Activated naive CD4-positive, alpha-beta T cell treated with anti-CD3 and anti-CD28 coated beads for 36 hours (primary cell): ENCODE measurements at places on chromosomes 11 and 22.

GRCh38 chr11:19864141-19865140, 151.8 kb downstream of the NAV2 start:
- H3K4me1 ChIP-seq = no peaks in the 10 kb centered on the region
- H3K27ac ChIP-seq = no peak overlapping the region
- peaks cover 5% of the 10 kb centered on the region for H3K27me3 ChIP-seq

DNA sequence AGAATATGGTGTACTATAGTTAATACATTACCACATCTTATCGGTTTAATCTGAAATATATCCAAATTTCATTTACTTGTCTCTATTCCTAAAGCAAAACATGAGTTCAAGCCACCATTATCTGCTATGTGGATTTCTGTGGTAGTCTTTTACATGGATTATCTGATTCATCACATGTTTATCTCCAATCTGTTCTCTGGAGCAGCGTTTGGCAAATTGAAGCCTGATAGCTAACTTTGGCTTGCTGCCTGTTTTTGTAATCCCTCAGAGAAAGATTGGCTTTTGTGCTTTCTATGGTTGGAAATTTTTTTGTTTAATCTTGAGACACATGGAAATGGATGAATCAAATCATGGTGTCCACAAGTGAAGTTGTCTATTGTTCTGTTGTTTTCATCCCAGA, 274.3 kb downstream of the JRKL start:
- no peak for DNase-seq
- no peaks in the 10 kb centered on the region for H3K36me3 ChIP-seq
- H3K27me3 ChIP-seq = no peaks in the 10 kb centered on the region
- no peak overlapping the region for H3K4me3 ChIP-seq
- H3K4me1 ChIP-seq = no peaks in the 10 kb centered on the region
- H3K27ac ChIP-seq = no peak overlapping the region

DNA sequence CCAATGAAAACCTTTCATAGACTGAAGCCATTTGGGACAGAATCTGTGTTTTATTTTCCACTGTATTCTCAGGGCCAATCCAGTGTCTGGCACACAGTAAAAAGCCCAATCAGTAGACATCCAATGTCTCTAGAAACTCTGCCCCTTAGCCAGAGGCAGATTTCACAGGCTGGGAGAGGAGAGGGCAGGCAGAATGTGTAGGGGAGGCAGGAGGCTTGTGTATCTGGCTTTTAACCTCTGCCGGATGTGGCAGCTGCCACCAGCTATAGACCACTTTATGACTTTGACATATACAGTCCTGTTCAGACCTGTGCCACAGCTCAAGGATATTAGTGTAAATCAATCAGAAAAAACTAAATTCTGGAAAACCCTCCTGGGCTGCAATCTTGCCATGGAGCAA, 4.4 kb downstream of the EXPH5 start:
- no peak for DNase-seq
- no peak overlapping the region for H3K4me3 ChIP-seq
- no peaks in the 10 kb centered on the region for H3K36me3 ChIP-seq
- H3K27me3 ChIP-seq = peaks cover 3% of the 10 kb centered on the region
- peaks cover 12% of the 10 kb centered on the region for H3K4me1 ChIP-seq
- no peak overlapping the region for H3K27ac ChIP-seq

DNA sequence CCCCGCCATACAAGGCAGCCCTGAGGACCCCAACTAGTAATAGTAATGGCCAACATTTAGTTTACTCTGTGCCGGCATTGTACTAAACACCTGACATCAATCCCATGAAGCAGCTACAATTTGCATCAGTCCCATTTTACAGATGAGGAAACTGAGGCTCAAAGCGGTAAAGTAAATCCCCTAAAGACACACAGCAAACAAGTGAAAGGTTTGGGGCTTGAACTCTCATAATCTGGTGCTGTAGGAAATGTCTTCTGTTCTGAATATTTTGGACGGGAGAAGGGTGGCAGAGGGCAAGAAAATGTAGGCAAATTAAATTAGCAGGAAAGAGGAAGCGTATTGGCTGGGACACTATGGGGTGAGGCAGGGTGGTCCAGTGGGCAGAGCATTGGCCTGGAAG, 160.3 kb upstream of the SYT13 start:
- H3K27me3 ChIP-seq = peaks cover 8% of the 10 kb centered on the region
- no peak overlapping the region for H3K27ac ChIP-seq
- H3K4me3 ChIP-seq = no peak overlapping the region
- H3K36me3 ChIP-seq = no peaks in the 10 kb centered on the region

DNA sequence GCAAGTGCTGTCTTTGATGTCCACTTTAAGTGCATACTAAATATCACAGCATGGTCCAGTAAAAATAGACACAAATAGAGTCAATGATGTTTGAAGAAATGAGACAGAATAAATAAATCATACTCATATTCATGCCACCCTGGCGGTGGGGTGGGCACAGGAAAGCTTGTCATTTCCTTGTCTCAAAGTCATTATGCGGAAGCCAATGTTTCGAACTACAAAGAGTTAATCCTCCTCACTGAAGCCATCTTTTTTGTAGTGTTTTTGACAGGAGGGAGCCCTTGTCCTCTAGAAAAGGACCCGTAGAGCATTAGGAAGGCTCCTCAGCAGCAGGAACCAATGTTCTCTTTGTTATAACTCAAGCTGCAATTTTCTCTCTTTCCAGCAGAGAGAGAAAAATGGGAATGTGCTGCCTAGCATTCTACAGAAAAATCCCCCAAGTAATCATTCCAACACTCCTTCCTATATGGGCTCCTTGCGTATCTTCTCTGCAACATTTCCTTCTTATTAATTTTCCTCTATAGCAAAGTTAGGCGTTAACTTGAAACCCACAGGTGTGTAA, 30.6 kb downstream of the SC5D start:
- H3K4me1 ChIP-seq = peaks cover 13% of the 10 kb centered on the region
- no peak overlapping the region for H3K4me3 ChIP-seq
- no peaks in the 10 kb centered on the region for H3K36me3 ChIP-seq
- no peak overlapping the region for H3K27ac ChIP-seq
- no peak for DNase-seq
